ENCODE measurements at places on chromosomes 11 and 22.
A peak's percentile ranks its signal among the peaks of the same experiment; 100 is the strongest.

DNA sequence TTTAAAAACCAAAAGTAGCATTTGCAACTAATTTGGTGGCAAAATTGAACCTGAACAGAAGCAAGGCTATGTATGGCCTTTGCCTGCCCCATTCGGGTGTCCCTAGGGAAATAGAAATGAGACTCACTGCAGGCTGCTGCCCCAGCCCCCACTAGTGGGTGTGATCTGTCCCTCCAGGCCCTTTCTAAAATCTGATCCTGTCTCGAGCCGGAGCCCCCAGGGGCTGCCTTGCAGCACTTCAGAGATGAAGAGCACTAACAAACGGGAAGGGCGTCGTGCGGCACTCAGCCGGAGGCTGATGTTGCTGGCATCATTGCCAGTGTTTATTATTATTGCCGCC lies 43.2 kb downstream of the CD82 start:
- DNase-seq = no peak

- DNase-seq = no peak
Observed at GRCh38 chr22:39233710-39234471, 10.9 kb downstream of the PDGFB start.

DNA sequence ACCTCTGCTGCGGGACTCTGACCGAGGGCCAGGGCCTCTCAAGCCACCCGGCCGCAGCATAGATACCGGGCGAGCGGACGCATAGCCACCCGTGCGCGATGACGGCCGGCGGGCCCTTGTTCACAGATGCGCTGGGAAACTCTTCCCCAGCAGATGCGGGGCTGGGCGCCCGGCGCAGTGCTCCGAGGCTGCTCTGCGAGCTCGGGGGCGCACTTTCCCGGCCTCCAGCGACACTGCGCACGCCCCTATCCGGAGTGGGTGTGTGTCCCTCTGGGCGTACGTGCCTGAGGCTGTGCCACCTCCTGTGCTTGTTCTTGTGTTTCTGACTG lies 104.7 kb upstream of the E2F8 start:
- DNase-seq = no peak

DNA sequence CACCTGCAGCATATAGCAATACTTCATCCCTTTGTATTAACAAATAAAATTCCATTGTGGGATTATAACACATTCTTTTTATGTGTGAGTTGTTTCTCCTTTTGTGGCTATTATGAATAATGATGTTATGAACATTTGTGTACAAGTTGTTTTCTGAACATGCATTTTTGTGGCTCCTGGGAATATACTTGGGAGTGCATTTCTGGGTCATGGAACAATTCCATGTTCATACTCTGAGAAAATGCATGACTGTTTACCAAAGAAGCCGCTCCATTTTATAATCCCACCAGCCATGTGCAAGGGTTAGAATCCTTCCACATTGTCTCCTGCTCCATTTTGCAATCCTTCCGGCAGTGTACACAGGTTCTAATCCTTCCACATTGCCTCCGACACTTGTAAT lies 713.8 kb downstream of the TBC1D22A start:
- no peak for DNase-seq

- DNase-seq = no peak
Observed at GRCh38 chr11:61587541-61587941, 6.7 kb upstream of the SYT7 start.

GRCh38 chr22:40498420-40499208 lies 128.2 kb downstream of the SGSM3 start:
- DNase-seq = no peak

- DNase-seq = no peak
Observed at GRCh38 chr22:28171115-28171514, 252.1 kb upstream of the PITPNB start.

- peak; percentile 50 for DNase-seq
Observed at GRCh38 chr22:42977569-42977968, 37.4 kb downstream of the PACSIN2 start.

- DNase-seq = no peak
Observed at GRCh38 chr11:34640050-34640923, 19.4 kb downstream of the EHF start.

GRCh38 chr11:107397357-107397756 lies 60.3 kb downstream of the CWF19L2 start:
- no peak for DNase-seq

- DNase-seq = no peak
Observed at GRCh38 chr11:12196308-12196707, 85.9 kb downstream of the MICAL2 start.

DNA sequence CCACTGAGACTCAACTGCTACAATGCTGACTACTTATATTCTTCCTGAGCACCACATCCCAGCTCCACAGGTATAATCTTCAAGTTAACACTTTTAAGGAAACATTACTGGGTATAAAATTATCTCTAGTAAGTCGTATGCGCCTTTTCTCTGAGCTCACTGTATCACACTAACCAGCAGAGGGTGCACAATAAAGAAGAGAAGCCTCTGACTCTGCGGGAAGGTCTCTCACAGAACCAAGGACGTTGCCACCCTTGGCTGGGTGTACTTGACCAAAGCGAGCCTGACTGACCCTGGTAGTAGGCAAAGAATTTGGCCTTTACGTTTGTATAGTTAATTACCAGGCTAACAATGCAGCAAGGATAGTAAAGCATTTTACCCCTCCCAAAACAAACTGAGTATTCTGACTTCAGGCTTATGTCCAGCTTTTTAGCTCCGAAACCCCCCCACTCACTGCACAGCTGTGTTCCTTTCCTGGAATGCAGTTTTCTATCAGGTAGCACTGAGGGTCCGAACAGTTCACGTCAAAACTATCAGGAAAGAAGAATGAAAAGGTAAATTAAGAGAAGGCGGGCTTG lies at the start of gene BTBD18:
Gene BTBD18, minus strand, starts transcription at position 144 of the 578 bp plus-strand sequence. CDS start 631 bp downstream, outside the sequence.
- no peak for DNase-seq

DNA sequence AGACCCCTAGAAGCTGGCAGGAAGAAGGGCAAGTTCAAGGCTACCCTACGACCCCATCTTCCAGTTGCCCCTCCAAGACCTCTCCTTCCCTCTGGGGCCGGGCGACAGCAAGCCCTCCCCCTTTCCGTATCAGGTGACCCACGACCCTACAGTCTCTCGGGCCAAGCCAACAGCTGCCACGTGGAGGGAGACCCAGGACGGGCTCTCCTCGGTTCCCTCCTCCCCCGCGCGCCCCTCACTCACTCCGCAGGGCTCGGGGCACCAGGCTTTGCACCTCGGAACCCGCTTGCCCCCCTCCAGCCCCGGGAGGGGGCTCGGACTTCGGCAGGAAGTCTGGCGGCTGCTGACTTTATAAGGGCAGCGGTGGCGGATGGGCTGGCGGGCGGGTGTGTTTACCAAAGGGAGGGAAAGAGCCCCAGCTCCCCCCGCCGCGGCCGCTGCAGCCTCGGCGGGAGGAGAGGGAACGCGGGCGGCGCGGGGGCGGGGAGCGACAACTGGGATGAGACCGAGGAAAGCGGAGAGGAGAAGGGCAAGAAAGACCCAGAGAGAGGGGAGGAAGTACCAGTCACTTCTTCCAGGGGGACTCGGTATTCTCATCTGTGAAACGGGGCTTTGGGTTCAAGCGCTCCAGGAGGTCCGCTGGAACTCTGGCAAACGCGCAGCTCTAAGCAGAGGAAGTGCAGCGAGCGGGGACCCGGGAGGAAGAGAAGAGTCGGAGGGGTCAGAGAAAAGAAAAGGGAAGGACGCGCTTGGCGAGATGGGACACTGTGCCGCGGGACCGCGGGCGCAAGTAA lies 767 bp downstream of the SLC43A1 start:
- DNase-seq = peak; percentile 46

- no peak for DNase-seq
Observed at GRCh38 chr11:111423250-111423615, 44.2 kb upstream of the POU2AF1 start.

DNA sequence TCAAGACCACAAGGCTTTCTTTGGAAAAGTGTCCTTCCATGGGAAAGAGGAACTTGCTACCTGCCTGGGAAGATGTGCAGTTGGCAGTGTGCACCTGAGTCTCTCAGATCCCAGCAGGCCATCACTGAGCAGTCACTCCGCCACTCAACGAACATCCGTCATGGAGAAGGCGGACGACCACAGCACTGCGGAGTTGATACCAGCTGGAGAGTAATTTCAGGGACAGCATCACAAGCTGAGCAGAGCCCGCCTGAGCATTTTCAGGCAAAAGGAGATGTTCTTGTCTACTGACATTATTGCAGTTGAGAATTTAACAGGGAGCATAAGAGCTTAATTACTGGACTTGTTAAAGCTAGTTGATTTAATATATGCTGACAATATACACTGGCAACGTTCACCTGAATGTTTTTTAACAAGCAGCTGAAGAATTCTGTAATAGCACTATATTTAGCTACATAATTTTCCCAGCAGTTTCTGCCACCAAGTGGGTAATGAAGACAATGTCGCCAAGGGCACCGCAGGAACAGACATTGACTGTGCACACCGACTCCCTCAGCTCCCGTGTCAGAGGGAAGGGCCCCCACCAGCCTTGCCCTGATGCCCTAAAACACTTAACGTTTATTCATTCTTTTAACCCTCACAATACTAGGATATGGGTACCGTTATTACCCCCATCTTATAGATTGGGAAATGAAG lies 52.4 kb upstream of the ARFGAP3 start:
- DNase-seq = no peak

GRCh38 chr22:39422101-39422500 lies 22.5 kb downstream of the TAB1 start:
- DNase-seq = no peak

DNA sequence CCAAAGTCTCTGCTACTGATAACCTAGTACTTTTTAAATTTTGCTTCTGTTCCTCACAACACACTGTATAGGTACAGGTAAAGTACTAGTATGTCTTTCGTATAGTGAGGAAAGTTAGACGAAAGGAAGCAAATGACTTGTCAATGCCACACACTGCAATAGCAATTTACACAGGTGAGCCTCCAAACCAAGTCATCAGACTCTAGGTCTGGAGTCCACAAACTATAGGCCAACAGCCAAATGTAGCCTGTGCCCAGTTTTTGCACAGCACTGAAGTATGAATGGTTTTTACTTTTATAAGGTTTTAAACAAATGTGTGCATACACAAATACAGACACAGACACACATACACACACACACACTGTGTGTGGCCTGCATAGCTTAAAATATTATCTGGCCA lies 28.1 kb downstream of the ALG8 start:
- no peak for DNase-seq

DNA sequence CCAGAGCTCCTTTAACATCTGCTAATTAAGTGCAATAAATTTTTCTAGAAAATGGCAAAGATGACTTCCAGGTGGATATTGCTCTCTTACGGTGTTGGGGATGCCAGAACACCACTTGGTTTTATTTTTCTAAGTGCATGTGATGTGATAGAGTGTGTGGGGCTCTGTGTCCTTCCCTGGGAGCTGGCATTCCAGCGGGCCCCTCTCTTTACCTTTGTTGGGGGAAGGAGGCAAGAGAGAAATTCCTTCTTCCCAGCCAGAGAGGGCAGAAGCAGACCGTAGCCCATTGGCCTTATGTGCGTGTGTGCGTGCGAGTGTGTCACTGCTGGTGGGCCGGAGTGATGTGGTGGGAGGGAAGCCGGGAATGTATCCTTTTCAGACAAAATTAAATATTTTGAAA lies 17.2 kb downstream of the TEF start:
- DNase-seq = no peak

DNA sequence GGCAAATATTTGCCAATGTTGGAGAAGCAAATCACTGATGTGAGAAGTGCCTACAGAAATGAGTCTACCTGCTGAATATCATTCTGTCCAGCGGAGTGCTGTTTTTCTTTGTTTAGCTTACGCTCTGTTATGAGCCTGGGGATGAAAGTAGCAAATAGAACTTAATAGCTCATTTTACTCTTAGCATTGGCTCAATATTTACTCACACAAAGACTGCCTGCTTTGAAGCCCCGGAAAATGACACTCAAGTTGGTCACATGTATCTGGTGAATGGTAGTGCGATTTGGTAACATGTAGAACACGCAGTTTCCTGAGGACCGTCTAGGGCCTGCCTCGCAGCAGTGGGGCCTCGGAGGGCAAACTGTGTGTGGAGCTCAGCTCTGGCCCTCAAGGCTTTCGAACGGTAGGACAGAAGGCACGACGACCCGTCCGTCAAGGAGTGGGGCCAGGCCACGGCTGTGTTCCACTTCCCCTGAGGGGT lies 38.9 kb downstream of the TBC1D22A start:
- no peak for DNase-seq

GRCh38 chr11:78168539-78169477 lies 19.6 kb downstream of the KCTD21 start:
- no peak for DNase-seq

DNA sequence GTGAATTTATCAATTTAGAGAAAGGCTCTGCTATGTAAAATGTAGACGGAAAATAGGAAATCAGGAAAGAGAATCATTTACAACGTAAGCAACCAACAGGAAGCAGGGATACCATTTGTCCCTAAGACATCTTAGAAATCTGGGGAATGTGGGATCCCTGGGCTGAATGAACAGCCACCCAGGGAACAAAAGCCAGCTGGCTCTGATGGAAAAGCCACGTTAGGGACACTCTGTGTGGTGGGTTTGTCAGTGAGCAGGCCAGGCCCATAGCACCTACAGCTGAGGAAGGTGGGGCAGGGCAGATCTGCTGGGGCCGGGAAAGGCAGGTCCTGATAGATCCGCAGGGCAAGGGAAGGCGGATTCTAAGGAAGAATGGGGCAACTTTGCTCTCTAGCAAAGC lies 87.1 kb upstream of the CSNK2A3 start:
- DNase-seq = no peak

DNA sequence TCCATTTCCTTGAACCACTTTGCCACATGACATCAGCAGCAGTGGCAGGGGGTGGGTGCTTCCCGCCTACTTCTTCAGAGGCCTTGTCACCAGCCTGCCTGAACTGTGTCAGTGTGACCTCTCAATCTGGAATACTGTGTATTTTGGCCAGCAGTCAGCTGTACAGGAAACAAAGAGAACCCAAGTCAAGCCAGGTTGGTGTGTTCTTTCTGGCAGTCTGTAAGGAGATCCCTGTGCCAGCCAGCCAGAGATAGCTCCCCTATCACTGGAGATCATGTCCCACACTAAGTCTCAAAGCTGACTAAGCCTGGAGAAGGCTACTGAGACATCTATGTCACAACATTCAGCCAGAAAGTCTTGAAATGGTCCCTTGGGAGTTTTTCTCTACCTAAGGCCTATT lies 142.1 kb downstream of the TRPC6 start:
- no peak for DNase-seq

DNA sequence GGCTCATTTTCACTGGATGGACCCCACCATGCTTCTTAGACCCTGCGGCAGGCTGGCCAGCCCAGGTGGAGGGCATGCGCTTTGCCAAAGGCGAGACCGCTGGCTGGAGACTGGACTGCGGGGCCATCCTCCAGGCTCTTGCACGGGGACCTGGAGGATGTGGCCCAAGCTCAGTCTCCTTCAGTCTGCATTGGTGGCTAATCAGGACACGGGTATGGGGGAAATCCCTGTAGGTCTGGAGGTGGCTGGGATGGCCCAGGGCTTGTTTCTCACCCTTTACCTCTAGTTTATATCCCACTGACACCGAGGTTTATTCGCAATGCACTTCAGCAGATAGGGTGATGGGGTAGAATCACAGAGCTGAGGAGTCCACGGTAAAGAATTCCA lies 45.0 kb downstream of the BCR start:
- DNase-seq = no peak

DNA sequence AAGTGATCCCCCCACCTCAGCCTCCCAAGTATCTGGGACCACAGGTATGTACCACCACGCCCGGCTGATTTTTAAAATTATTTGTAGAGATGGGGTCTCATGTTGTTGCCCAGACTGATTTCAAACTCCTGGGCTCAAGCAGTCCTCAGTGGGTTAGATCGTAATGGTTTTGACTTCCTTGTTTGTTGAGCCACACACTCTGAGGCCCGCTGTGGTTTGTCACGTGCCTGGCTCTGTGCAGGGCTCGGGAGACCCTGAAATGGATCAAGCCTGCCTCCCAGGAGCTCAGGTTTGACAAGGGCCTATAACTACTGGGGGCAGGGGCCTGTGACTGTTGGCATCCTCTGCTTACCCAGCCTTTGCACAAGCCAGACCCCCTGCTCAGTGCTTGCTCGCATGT lies 68.1 kb downstream of the MPPED1 start:
- DNase-seq = peak; percentile 64

Measured in GF-D8 (cell line).